ENCODE measurements at places on chromosomes 1 and 21.

- DNase-seq = no peak
Observed at GRCh38 chr1:31664528-31664927, 19.9 kb upstream of the PEF1 start.

DNA sequence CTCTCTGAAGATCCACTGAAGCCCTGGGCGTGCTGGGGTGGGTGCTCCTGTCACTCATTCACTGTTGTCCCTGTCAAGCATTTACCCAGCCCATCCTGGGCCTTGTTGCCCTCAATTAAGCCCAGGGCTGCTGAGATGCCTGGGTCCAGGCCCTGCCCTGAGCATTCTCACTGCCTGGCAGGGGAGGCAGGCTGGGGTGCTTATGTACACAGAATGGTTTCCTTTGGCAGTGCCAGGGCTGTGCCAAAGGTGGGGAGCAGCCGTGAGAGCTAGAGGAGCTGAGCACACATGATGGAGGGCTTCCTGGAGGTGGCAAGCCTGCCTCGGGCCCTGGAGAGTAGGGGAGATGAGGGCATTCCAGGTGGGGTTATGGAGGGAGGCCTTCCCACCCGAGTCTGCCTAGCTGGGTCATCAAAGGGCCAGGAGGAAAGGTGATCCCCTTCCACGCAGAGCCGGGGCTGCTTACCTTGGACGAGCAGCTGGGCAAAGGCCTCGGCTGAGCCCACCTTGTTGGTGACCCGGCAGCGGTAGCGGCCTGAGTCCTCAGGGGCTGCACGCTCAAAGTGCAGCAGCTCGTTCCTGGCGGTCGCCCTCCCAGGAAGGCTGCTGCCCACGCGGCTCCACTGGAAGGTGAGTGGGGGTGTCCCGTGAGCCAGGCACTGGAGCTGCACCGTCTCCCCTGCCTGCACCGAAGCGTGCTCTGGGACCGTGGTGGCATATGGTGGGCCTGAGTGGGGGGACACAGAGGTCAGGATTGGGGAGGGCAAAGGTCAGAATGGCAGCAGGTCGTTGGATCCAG is 26.5 kb downstream of the LDLRAD2 start:
- no peak for DNase-seq

DNA sequence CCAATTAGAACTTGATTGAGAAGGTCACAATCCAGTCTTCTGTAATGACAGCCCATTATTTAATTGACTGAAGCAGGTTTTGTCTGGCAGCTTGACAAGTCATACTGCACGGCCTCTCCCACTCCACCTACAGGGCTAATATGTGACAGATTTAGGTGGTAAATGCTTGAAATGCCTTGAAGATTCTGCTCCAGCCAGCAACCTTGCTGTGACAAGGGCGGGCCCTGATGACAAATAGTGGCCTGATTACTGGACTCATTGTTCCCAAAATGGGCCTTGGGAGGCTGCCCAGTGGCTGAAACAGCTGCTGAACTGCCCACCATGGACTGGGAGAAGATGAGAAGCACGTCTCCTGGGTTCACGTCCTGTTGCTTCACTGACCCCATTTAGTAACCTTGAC is 30.0 kb upstream of the CRNN start:
- no peak for DNase-seq

GRCh38 chr1:57839067-57839466 is 415.2 kb upstream of the DAB1 start:
- no peak for DNase-seq

GRCh38 chr1:175132436-175132835 is 60.1 kb downstream of the KIAA0040 start:
- no peak for DNase-seq

GRCh38 chr1:157566484-157567300 is 14.4 kb upstream of the FCRL5 start:
- DNase-seq = no peak

- no peak for DNase-seq
Observed at GRCh38 chr1:96144636-96145035, 576.9 kb upstream of the PTBP2 start.

DNA sequence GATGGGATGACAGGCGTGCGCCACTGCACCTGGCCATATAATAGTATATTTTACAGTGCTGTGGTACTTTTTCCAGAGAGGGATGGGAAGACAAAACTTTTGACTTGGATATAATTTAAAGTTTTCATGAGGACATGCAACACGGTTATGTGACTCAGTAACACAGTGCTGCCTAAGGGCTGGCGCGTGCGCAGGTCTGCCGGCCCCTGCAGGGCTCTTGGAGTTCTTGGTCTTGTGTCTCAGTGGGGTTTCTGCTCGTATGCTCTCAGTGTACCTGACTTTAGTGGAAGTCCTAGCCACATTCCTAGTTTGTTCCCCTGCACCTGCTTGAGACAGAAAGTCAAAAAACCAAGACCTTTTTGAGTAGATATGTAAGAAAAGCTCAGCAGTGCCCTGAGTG is 27.5 kb upstream of the ATF3 start:
- DNase-seq = no peak

GRCh38 chr1:61980561-61980960 is 214.1 kb upstream of the L1TD1 start:
- no peak for DNase-seq

DNA sequence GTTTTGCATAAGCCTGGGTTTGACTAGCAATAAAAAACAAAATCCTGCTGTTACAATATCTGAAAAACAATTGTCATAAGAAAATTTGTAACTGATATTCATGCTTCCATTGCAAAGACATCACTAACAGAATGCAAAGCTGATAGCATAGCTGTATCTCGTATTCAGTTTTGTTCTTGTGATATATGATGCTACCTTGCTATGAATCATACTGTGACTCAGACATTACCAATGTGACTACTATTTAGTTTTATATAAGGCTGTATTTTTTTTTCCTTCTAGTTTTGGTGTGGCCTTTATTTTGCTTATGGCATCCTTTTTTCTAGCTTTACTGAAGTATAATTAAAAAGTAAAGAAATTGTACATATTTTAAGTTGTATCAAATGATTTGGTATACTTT is 1381.8 kb downstream of the MRPL39 start:
- DNase-seq = no peak

DNA sequence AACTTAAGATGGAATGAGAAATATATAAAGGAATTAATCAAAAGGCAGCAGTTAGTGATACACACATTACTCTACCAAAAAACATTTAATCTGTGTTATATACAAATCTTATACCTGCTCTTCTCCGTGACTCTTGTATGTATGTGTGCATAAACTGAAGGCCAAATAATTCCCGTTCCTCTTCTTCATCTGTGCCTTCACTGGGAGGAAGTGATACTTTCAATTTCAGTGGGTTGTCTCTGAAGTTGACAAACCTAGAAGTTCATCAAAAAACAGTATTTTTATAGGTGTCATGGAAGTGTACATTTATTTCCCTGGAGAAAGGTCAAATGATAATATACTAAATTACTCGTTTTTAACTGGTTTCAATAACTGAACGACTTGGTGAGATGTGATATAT is 19.3 kb downstream of the TRMT13 start:
- no peak for DNase-seq

- DNase-seq = no peak
Observed at GRCh38 chr1:212973426-212973825, 23.1 kb downstream of the VASH2 start.

- peak; percentile 57 for DNase-seq
Observed at GRCh38 chr1:93613898-93614297, 67.7 kb downstream of the BCAR3 start.

- no peak for DNase-seq
Observed at GRCh38 chr1:59366346-59366745, 69.5 kb downstream of the FGGY start.

DNA sequence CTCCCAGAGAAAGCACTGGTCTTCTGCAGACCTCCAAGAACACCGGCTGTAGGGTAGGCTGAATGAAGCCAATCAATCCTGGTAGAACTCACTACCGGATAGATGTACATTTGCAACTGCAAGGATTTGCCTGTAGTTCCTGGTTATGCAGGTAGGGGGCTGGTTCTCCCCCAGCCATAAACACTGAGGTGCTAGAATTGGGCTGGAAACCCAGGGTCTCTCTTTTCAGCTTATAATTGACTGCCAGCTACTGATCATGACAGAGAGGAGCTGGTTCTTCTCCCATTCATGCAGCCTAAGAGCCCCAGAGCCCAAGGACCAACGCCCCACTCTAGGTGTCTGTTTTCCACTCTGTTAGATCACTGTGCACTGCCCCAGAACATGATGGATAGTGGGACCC is 21.5 kb upstream of the MTARC2 start:
- no peak for DNase-seq

DNA sequence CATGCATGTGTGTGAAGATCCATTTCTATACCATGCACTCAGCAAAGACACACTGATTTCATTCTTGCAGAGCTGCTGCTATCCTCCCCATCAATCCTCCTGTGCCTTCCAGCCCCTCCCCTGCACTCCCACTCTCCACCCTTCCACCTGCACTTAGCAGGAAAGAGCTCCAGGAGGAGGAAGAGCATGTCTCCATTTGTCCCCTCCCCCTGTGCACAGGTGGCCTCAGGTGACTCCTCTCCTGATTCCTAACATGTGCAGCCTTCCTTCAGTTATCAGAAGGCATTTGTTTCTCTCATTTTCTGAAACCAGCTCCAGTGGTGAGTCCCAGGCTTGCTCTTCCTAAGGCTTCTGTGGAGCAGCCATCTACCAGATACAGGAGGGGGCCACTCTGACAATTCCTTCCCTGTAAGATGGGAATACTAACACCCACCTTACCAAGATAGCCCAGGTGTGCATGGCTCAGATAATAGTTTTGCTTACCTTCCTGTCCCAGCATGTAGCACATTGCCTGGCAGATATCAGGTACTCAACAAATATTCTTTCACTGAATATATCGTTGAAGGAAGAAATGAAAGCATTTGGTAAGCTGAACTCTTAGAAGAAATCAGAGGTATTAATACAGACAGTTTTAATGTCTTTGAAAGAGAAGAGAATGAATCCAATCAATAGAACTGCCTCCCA is 21.9 kb upstream of the FAM3B start:
- no peak for DNase-seq

DNA sequence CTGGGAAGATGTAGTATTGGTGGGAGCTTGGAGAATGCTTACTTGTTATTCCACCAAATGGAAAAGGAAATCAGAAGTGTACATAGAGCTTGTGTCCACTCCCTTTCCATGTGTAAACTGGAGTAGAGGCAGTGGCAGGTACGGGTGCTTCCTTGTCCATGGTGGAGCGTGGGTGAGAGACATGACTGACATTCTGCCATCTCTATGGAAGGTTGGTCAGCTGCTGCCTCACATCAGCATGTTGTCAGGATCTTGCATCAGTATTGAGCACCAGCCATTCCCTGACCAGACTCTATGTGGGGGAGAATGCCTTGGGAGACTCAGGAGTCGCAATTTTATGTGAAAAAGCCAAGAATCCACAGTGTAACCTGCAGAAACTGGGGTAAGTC is 19.8 kb downstream of the NLRP3 start:
- DNase-seq = no peak

DNA sequence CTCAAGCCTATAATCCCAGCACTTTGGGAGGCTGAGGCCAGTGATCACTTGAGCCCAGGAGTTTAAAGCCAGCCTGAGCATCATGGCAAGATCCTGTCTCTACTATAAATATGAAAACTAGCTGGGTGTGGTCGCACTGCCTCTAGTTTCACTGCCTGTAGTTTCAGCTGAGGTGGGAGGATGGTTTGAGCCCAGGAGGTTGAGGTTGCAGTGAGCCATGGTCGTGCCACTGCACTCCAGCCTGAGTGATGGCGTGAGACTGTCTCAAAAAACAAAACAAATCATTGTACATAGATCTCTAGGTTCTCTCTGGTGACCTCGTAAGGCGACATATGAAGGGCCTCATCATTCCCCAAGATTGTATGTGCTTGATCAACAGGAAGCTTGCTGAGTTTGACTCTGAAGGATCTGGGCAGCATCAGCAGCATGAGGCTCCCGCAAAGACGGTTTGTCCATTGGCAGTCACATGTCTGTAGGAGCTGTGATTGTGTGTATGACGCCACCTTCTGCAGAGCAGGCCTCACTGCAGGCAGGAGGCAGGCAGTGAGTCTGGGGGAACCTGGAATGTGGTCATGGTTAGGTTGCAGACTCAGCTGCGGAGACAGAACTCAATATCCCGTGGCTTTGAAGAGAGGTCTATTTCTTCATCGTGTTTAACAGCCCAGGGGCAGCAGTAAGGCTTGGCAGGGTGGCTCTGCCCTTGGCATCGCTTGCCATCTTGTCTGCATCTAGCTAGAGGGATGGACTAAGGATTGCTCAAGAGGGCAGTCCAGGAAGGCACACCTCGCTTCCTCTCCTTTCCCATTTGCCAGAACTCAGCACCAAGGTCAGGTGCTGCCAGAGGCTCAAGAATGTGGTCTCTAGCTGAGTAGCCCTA is 14.0 kb downstream of the ATP5PO start:
- no peak for DNase-seq

GRCh38 chr1:224317383-224318045 is 12.5 kb downstream of the NVL start:
- no peak for DNase-seq

GRCh38 chr1:193355626-193356025 is 169.2 kb upstream of the B3GALT2 start:
- no peak for DNase-seq

DNA sequence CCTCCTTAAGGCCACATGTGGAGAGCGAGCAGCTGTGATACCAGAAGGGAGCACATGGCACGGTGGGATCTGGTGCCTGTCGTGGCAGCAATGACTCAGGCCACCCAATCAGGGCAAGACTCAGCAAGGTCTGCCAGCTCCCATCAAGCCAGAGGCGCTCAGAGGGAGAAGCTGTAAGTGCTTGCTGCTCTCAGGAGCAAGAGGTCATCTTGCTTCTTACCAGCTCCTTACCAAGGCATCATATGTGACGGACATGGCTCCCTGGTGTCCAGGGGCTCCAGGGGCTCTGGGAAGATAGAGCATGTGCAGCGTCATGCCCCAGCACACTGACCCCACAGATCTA is 72.9 kb downstream of the ITPKB start:
- no peak for DNase-seq

GRCh38 chr1:153505576-153505975 is 30.2 kb downstream of the S100A6 start:
- no peak for DNase-seq

DNA sequence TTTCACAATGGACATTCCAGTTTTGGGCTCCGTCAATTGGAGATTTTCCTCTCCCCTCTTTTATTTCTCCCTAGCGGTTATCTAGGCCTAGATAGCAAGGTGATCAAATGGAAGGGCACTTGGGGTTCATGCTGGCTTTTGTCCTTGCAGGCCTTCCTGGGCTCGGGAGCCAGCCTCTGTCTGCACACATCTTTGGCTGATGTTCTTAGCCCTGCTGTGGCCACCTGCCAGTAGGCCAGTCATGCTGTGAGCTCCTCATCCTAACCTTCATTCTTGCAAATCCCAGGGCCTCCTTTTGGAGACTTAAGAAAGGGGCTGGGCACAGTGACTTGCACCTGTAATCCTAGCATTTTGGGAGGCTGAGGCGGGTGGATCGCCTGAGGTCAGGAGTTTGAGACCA is 13.5 kb downstream of the TIE1 start:
- DNase-seq = no peak

GRCh38 chr1:84031802-84032327 is 32.9 kb upstream of the TTLL7 start:
- DNase-seq = no peak

- no peak for DNase-seq
Observed at GRCh38 chr1:78122389-78122788, 76.6 kb downstream of the GIPC2 start.

Data from ovary (tissue), 10 donors.